Stimulated activated CD8-positive, alpha-beta memory T cell treated with anti-CD3 and anti-CD28 coated beads, Interleukin-12 subunit alpha, Interleukin-12 subunit beta, amount 100 ng/mL, for 1 hour (primary cell): ENCODE measurements at places on chromosomes 7 and 10.

GRCh38 chr7:32539366-32539765, 44.1 kb downstream of the AVL9 start:
- DNase-seq = no peak

DNA sequence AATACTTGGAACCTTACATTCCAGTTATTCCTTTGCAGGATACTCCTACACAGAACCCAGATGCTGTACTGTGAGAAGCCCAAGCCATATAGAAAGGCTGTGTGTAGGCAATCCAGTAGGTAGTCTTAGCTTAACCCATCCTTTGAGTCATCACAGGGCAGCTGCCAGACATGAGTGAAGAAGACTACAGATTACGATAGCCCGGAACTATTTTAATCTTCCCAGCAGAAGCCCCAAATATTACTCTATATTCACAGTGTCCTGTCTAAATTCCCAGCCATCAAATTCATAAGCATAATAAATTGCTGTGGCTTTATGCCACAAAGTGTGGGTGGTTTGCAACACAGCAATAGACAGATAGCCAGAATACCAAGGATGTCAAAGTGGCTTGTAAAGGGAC, 474.1 kb upstream of the STEAP1 start:
- DNase-seq = no peak

GRCh38 chr7:116652793-116653192, 19.2 kb upstream of the MET start:
- no peak for DNase-seq

GRCh38 chr7:139734395-139734794, 43.4 kb downstream of the HIPK2 start:
- no peak for DNase-seq

DNA sequence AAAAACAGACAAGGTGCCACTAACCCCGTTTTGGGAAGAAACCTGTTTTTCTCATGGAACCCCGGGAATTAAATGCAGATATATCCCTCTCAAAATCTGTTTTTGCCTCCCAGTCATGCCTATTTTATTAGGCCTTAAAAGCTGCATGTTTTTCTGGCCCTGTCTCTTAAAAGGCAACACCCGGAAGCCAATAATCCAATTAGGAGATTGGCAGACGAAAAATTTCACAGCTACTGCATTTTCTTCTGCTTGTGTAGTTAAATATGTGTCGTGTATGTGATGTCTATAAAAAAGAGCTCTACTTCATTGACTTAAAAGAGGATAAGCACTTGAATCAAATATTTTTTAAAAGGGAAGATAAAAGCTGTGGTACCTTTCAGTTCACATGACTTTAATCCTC, 31.9 kb upstream of the OPTN start:
- DNase-seq = no peak

- DNase-seq = no peak
Observed at GRCh38 chr7:11177793-11178192, 204.1 kb downstream of the PHF14 start.

DNA sequence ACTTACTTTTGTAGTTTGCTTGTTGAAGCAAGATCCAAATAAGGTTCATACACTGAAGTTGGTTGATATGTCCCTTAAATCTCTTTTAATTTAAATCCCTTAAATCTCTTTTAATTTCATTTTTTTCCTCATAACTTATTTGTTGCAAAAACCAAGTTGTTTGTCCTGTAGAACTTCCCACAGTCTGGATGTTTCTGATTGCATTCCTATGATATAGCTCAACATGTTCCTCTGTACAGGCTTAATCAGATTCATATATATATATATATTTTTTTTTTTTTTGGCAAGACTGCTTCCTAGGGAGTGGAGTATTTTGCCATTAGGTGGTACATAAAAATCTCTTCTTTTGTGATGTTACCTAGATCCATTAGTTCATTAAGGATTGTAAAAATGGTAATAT, 174.9 kb upstream of the MKLN1 start:
- DNase-seq = no peak

GRCh38 chr10:3336673-3337293, 164.2 kb upstream of the PITRM1 start:
- no peak for DNase-seq

GRCh38 chr10:24039897-24040296, 169.0 kb upstream of the KIAA1217 start:
- DNase-seq = no peak

- DNase-seq = no peak
Observed at GRCh38 chr7:1815051-1815481, 145.0 kb downstream of the ELFN1 start.

DNA sequence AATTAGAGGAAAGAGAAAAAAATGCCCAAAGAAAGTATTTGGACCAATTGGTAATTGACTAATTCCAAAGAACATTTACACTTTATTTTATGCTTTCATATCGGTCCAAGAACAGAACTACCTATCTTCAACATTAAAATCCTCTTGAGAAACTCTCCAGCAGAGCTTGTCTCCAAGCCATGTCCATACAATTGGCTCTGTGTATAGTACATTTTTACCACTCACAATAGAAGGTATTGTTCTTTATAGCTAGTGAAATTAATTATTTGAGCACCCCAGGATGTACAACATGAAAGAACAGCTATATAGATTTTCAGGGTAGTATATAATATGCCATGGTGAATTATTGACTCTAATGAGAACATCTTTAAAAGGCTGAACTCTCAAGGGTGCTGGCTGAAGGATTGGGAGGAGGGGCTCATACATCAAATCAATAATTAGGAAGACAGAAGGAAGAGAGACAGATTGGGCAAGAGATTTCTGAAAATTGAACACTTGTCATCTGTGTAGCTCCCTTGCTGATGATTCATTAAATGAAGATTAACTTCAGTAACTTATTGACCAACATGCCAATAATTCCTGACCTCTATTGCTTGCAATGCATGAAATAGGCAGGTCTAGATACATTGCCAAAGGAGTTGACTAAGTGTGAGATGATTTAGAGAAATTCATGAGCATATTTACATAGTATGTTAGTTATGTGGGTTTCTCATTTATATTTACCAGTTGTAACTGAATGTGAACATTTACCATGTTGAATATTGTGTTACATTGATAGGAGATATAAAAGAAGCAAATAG, 249.7 kb downstream of the MTERF1 start:
- DNase-seq = no peak

DNA sequence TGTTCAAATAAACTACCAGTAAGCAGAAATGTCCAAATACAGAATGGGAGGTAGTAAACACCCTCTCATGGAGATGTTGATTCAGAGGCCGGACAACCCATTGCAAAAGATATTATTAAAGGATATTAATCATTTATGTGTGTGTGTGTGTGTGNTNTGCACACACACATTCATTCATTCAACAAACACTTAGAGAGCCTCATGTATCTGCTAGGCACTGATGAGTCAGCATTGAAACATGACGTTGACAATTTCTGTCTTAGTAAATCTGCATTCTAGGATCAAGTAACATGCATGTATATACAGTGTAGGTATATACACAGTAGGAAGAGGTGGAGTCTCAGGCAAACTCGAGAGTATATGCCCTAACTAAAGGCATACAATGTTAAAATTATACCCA, 187.0 kb downstream of the ZNF365 start:
- no peak for DNase-seq
